ENCODE measurements at places on chromosomes 16 and 17. TPM values are rescaled to one million over a fixed set of nuclear protein-coding genes. Genes with fewer than 3 reads are reported as not detected.

DNA sequence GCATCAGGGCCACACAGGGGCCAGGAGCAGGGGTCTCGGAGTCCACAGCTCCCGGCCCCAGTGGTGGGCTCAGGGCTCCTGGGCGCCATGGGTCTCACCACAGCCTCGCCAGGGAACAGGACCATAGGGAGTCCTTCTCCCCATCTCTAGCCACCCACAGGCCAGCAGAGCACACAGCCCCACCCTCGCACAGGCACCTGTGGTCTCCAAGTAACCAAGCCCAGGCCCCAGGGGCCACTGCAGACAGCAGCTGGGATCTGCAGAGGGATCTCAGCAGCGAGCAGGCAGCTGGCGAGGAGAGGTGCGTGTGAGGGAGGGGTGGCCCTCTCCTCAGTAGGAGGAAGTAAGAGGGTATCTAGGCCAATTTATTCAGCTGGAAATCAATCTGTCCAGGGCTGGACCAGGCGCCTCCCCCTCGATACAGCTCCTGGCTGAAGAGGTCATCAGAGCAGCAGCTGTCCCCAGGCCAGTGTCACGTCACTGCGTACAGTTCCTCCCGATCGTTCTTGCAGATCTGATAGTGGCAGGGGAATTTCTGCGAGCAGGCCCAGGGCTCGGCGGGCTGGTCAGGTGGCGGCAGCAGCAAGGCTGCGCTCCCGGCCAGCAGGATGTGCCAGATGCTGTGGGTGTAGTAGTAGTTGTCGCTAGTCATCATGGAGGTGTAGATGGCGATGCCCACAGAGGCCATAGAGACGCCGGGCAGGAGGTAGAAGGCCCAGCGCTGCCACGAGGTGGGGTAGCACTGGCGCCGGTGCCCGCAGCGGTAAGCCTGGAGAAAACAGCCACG is 1.4 kb upstream of the MRPL28 start:
- no peak for DNase-seq

GRCh38 chr17:1551741-1552140 is 10.9 kb downstream of the PITPNA start:
- DNase-seq, result no peak

DNA sequence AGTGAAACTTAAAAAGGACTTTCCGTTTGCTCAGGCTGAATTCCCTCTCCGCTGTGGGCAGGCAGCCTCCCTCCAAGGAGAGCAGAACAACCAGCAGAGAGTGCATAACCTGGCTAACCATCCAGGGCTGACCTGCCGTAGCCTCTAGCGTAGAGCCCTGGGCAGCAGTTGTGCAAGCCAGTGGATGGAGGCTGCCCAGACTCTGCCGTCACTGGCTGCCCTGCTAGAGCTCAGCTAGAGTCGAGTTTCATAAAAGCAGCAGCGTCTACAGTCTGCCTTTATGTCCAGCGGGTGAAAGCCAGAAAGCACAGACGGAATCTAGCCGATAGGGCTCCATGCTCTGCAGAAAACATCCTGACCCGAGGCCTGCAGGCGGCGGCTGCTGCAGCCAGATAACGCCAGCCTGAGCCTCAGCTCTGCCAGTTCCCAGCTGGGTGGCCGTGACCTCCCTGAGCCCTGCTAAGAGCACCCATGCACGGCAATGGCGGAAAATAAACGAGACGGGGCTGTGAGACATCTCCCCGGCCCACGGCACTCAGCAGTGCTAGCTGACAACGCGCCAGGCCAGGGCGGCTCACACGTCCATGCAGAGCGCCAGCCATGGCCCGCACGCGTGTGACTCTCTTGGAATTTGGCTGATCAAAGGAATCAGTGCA is 231.3 kb downstream of the ENGASE start:
- no peak for DNase-seq

DNA sequence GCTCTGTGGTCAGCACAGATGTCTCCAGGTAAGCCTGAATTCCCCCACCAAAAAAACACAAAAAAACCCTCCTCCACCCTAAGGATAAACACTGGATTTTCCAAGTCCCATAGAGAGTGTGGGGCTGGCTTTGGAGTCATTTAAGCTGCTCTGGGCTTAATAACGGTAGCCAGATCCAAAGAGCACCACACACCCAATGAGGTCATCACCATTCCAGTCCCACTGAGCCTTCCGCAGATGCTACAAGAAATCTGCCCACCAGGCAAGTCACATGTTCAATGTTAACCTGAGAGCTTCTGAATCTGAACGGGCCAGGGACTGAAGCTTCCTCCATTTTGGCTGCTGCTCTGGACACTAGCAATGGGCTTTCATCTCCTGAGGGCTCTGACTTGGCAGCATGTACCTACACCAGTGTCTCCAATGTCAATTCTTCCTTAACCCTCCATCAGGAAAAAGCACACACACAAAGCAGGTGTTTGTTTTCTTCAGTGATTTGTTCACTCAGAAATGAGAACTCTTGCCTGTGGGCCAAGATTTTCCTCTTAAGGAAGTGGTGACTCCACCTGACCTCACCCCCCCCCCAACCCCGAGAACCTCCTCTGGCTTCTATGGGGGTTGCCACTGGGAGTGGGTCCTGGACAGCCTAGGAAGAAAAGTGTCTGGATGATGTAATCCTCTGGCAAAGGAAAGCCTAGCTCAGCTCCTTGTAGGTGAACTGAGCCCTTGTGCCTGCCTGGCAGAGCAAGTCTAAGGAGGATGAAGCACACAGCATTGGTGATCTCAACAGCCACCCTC is 220.1 kb downstream of the FOXL1 start:
- DNase-seq, result no peak

GRCh38 chr17:5822281-5823060 is 238.2 kb upstream of the NLRP1 start:
- no peak for DNase-seq

DNA sequence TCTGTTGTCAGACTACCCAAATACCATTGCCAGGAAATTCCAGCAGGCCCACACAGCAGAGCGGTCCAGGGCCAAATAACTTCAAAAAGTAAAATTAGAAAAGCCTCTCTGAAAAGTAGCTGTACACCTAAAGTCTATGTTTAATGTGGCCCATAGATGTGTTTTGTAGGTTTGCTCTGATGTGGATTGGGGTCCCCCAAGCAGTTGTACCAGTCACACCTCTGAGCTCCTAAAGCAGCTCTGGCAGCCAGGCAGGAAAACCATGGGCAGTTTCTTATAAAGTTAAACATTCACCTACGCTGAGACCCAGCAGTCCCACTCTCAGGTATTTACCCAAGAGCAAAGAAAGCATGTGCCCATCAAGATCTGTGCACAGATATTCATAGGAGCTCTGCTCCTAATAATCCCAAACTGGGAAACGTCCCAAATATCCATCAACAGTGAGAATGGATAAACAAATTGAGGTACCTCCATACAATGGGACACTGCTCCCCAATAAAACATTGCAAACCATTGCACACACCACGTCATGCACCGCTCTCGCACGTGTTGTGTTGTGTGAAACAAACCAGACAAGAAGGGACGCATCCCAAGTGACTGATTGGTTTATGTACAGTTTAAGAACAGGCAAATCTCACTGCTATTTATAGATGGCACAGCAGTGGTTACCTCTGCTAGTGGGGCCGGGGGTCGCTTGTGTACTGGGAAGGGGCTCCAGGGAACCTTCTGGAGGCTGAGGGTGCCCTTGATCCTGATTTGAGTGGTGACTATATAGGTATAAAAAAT is 15.8 kb upstream of the PRM1 start:
- no peak for DNase-seq

- no peak for DNase-seq
These were observed 542 bp downstream of the ZNF764 start for GRCh38 chr16:30557707-30557956.

DNA sequence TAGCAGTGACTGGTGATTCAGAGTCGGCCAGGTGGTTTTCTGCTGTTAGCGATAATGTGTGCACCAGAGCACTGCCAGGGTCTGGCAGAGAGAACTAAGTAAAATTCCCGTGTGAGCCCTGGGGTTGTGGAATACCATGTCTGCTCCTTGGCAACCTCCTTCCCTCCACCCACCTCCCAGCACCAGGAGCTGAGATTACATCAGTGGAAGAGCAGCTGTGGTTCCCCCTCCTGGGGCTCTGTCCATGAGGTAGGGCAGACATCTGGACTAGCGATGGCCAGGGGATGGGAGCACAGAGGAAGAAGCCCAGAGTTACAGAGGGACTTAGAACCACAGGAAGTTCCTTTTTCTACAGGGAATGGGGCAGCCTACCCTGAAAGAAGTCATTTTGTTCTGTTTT is 15.8 kb downstream of the CLEC10A start:
- no peak for DNase-seq

- no peak for DNase-seq
These were observed 5.6 kb downstream of the TMEM238L start for GRCh38 chr17:10798332-10798749.

DNA sequence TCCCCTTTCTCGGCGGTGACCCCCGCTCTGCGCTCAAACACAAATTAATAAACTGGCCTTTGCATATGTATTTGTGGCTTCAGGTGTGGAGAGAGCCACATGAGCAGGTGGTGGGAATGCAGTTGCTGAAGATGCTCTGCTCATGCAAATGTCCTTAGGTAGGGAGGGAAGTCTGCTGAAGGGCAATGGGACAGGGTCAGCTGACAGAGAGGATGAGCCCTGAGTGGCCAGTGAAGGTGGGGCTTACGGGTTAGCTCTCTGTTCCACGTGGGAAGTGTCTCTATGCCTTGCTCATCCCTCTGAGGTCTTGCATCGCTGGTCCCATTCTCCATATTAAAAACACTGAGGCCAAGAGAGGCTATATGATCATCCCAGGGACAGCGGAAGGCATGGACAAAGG is 74.2 kb upstream of the CCL1 start:
- no peak for DNase-seq

GRCh38 chr17:278055-278675 is 74.4 kb downstream of the RPH3AL start:
- no peak for DNase-seq

- DNase-seq, result no peak
These were observed 38.8 kb downstream of the RPGRIP1L start for GRCh38 chr16:53664724-53665345.

- DNase-seq, result no peak
These were observed 18.8 kb downstream of the SCGB1C2 start for GRCh38 chr17:156094-156621.

DNA sequence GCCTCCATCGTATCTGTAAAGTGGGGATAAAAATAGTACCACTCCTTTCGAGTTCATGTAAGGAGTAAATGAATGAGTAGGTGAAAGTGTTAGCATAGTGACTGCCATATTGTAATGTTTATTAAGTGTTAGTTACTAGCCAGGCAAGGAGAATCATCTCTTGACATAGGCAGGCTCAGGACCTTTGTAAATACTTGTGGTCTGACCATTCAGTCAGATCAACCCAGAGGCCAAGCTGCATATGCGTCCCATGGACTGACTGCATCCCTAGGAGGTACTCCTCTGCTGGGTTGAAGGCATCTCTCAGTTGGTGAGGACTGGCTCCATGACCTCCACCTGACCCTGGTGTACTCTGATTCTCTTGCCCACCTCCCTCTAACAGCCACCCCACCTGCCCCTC is 40.5 kb upstream of the CDRT4 start:
- DNase-seq, result no peak

- DNase-seq, result no peak
These were observed 42.0 kb upstream of the NFAT5 start for GRCh38 chr16:69523566-69524305.

DNA sequence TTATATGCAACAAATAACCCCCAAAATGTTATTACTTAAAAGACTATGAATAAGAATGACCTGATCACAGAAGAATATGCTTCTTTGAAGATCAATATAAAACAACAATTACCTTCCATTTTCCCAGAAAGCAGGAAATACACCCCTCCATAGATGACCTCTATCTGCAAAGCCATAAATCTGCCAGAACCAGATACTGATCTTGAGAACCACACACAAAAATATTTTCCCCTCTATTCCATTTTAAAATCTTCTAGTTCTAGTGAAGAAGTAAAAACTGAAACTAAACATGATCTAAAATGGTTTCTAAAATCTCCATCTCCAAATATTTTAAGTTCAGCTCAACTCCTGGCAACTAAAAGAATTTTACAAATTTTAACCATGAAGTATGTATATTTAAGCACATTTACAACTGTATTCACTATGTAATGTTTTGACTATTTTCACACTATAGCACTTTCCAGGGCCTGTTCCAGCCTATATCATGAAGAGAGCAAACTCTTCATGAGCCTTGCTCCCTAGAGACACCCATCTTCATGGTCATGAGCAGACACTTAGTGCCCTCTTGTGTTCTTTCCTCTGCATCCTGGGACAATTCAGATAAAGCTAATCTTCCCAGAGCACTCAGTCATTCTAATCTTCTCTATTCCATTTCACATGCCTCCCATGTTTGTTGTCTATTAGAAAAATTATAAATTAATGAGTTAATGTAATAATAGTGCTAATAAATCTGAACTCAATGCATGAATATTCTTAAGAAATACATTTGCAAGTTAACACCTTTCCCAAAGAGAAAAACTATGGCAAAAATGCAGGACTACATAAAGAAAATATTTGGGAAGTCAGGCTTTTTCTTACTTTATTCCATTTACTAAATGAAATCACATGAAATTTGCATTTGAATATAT is 87.0 kb downstream of the HELZ start:
- DNase-seq, result no peak

- no peak for DNase-seq
These were observed 145.9 kb upstream of the CIBAR2 start for GRCh38 chr16:85258166-85258565.

GRCh38 chr17:36817483-36818048 is 119.7 kb upstream of the LHX1 start:
- DNase-seq, result no peak

DNA sequence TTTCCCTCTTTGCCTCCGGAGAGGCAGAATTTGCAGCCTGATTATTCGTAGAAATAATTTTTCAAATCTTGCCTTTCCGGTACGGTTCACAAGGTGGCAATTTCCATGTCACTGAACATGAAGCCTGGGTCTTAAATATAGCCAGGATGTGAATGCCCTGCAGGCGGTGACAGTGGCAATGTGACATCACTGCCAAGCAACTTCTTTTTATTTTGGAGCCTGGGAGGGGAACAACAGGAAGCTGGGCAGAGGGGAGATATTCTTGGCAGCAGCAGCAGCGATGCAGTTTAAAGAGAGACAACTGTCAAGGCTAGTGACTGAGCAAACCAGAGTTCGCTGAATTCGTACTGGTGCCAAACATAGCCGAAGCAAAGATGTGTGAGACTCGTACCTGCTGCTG is 171.1 kb downstream of the SNX29 start:
- DNase-seq, result no peak

- no peak for DNase-seq
These were observed 6.2 kb downstream of the REXO5 start for GRCh38 chr16:20812510-20812909.

The NUBP1 gene
- total RNA-seq, result 22.8 TPM

The ITGB4 gene
- 1.2 TPM for total RNA-seq

The HBA1 gene
- not detected for total RNA-seq

The HSD11B2 gene
- not detected for total RNA-seq

The MBTD1 gene
- 23.7 TPM for total RNA-seq

The STRADA gene
- total RNA-seq, result 54.7 TPM

The NOD2 gene
- total RNA-seq, result 0.90 TPM

The TLCD2 gene
- 0.11 TPM for total RNA-seq

The CRYM gene
- not detected for total RNA-seq

The TM4SF5 gene
- total RNA-seq, result not detected

The SPEM3 gene
- not detected for total RNA-seq

The ENPP7 gene
- 0.16 TPM for total RNA-seq
